ENCODE measurements at places on chromosomes 6 and 20.

GRCh38 chr20:891058-891705 lies 25.0 kb downstream of the ANGPT4 start:
- peak; percentile 55 for DNase-seq

DNA sequence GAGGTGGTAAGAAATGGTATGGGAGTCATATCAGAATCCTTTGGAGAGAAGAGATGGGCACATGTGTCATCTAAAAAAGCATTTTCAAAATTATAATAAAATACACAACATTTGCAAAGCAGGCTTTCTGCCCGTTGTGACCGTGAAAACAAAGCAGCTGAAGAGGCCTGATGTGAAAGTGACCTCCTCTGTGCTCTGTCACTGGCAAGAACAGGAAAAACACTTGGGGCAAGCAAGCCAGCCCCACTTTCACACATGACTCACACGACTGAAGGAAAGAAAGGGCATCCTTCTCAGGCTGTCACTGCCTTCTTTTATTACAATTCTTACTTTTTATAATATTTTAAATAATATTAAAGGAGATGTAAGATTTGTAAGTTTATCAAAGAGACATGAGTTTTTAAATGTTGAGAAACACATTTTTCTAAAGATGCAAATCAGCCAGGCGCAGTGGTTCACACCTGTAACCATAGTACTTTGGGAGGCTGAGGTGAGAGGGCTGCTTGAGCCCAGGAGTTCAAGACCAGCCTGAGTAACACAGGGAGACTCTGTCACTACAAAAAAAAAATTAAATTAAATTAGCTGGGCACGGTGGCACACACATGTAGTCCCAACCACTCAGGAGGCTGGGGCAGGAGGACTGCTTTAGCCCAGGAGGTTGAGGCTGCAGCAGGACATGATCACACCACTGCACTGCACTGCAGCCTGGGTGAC lies 143.7 kb downstream of the BTBD9 start:
- peak; percentile 47 for DNase-seq

GRCh38 chr6:90038961-90039653 lies 144.8 kb downstream of the GJA10 start:
- no peak for DNase-seq

DNA sequence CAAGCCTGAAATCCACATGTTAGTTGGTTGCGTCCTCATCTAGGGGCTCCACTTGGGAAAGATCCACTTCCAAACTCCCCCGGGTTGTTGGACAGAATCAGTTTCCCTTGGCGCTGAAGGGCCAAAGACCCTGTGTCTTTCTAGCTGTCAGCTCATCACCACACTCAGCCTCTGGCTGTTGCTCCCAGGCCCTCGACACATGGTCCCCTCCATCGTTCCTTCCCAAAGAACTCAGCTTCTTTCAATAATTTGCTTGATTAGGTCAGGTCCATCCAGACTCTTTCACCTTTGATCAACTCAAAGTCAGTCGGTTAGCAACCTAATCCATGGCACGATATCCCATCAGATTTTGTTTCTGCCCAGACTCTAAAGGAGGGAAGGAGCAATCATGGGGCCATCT lies 254.8 kb upstream of the SULF2 start:
- DNase-seq: no peak

DNA sequence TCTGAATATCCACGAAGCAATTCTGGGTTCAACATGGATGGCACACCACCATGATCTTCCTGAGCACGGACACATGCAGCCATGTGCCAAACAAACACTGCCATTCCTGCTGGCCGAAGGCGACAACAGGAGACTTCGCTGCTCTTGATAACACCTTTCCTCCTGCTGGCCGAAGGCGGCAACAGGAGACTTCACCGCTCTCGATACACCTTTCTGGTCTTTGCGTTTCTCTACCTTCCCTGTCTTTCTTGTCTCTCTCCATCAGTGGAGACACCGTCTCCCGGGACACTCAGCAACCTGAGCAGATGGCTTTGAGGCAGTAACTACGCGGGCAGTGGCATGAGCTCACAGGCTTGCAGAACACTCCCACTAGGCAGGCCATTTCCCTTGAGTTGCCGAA lies 54.9 kb upstream of the MPC1 start:
- DNase-seq: no peak

DNA sequence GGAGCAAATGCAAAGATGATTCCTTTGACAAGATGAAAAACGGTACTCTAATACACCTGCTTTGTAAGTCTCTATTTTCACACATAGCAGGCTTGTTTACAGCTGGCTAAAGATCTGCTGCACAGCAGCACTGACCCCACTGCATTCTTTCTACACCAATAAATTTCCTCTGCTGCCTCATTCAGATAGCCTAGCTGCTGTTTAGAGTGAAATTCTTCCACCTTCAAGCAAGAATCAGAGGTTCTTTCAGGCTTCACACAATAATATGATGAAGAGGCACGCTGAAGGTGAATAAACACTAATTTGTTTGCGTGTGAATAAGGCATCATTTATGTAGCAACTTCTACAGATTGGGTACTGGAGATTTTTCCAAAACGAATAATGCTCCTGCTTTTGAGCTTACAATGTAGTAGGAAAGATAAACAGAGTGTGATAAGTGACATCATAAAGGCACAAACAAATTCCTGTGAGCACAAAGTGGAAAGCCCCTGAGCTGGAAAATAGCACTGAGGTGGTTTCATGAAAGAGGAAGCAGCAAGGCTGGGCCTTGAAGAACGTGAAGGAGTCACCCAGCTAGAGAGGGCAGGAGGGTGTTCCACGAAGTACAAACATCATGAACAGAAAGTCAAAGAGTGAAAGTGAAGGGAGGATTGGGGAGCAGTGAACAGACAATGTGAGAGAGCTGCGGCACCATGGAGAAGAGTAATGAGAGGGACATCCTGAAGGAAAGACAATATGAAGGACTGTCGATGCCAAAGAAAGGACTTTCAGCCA lies 543.4 kb downstream of the CD83 start:
- no peak for DNase-seq

DNA sequence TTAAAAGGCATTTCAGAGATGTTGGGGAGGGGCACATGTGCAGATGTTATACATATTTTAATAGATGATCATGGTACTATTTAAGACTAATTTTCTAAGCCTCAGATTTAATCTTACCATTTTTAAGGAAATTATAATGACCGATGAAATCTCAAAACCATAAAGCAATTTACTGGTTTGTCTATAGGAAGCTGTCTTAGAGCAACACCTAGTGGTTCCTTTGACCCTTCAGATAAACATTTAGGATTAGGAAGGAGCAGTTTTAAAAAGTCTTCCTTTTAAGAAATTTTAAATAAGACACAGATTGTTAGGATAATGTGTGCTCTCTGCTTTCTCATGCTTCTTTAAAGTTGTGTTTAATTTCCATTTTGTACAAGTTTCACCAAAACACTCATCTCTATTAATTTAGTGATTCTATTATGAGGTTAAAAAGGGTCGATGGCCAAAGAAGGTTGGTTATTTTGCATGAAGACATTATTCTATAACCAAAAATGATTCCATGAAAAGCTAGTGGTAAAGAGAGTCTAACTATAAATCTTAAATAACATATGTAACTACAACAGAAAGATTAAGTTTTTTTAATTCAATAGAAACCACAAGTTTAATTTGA lies 376.4 kb downstream of the HACE1 start:
- DNase-seq: no peak

DNA sequence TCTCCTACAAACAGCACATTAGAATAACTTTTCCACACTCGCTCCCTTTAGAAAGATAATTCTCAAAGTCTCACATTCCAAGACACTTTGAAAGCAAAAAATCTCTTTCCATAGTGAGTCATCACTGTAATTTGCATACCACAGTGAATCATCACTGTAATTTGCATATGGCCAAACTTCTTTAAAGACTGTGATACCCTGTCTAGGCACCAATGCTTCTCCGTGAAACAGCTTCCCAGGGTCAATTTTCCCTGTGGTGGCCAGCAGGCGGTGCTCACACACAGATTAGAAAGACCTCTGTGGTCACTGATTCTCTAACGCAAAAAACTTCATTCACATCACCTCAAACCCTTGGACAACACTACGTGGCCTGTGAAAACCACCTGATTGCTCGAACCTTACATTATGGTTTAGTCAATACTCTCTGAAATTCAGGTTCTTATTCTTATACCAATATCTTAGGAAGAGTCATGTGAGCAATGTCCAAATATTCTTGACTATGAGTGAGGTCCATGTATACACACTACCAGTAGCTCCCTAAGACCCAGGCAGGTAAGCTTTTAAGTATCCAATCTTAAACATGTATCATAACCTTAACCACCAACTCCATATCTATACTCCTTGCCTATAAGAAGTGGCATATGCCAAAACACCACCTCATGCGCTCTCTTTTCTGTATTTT lies 78.5 kb upstream of the PHACTR1 start:
- peak; percentile 48 for DNase-seq

- DNase-seq: peak; percentile 32
Measured at GRCh38 chr6:5606546-5606945, 345.2 kb downstream of the FARS2 start.

GRCh38 chr20:45100563-45101245 lies at the start of gene KCNS1:
Gene KCNS1, minus strand, starts transcription at chr20:45101127. Its CDS starts 1,891 bp downstream, at chr20:45099236.
- DNase-seq: no peak

GRCh38 chr6:142821860-142822259 lies 123.1 kb downstream of the HIVEP2 start:
- no peak for DNase-seq

DNA sequence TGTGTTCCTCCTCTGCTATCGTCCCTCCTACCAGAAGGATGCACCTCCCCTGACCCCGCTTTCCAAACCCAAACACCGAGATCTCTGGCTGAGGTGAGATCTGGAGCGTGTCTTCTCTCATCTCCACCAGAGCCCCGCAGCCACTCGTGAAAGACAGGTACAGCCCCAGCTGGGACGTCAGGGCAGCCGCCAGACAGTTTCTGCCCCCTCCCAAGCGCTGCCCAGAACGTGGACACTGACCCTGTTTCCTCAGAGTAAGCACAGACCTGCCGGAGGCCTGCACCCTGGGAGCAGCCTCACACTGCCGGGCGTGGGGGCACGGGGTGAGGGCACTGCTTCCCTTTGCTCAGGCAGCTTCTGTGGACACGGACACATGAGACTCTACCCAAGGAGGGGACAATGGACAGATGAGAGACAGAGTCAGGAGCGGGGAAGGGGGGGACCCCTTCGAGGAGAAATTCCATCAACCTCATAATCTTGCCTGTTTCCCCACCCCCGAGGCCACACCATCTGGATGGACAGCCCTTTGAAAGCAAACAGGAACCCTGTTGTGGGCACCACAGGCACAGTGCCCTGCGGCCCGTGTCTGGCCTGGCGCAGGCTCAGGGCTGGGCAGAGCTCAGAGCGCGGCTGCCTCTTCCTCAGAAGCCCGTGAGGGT lies 210.6 kb downstream of the DLL1 start:
- no peak for DNase-seq

- no peak for DNase-seq
Measured at GRCh38 chr6:107355659-107356058, 103.7 kb downstream of the PDSS2 start.

GRCh38 chr6:37793067-37793466 lies 26.5 kb upstream of the ZFAND3 start:
- no peak for DNase-seq

DNA sequence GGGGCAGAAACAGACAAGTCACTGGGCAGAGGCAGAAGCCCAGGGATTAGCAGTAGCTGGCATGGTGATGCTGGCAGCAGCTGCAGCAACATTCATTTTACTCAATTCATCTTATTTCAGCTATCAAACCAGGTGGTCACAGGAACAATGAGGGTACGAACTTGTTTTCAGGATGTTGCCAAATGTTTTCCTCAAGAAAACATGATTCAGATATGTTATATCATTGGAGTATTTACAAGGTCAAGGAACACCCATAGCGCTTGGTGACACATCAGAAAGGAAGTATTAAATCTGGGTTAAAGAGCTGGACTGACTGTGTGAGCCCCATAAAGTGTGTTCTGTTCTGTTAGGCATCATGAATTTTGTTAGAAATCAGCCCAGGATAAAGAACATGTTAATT lies 456.9 kb upstream of the ID4 start:
- no peak for DNase-seq

- DNase-seq: no peak
Measured at GRCh38 chr6:147078602-147079001, 125.6 kb upstream of the STXBP5 start.

DNA sequence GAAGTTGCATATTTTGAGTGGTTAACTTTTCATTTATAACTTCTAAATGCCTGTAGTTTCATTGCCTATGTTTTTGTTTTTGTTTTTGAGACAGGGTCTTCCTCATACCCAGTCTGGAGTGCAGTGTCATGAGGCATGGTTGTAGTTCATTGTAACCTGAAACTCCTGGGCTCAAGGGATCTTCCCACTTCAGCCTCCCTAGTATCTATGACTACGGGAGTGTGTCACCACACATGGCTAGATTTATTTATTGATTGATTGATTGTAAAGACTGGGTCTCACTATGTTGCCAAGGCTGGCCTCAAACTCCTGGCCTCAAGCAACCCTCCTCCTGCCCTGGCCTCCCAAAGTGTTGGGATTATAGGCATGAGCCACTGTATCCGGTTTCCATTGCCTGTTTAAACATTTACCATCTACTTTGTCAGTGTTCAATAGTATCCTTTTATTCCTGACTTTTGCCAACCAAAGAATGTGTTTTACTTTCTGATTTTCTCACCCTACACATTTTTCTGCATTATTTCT lies 144.6 kb downstream of the CDKAL1 start:
- no peak for DNase-seq
